Astrocyte of the cerebellum (primary cell): ENCODE measurements at places on chromosomes 1 and 21.

DNA sequence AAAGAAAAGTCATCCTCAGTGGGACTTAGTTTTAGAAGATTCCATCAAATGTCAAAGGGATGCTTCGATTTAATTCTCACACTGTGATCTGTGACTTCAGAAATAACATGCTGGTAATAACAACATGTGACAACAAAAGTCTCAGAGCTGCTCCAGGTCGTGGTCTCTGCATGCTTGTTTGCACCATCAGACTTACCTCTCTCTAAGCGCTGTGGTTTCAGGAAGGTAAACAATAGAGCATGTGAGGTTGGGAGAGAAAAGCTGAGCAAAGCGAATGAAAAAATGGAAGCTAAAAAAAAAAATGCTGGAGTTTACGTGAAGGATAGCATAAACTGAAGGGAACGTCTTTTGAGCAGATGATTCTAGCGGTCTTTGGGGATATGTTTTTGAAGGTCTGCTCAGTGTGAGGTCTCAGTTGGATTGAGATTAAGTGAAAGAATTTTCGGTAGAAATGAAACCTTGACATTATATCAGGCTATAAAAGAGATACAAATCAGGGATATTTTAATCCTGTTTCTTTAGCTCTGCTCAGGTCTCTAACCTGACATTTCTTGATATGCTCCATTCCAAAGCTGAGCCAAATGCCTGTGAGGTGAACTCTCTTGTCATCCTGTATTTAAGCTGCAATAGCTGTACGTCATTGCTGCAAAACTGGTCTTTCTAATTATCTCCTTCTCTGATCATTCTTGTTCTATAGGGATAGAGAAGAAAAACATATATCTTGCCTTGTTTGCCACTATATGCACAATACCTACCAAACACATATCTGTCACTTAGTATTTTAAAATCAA, 86.5 kb downstream of the C1orf21 start:
- no peak for DNase-seq

DNA sequence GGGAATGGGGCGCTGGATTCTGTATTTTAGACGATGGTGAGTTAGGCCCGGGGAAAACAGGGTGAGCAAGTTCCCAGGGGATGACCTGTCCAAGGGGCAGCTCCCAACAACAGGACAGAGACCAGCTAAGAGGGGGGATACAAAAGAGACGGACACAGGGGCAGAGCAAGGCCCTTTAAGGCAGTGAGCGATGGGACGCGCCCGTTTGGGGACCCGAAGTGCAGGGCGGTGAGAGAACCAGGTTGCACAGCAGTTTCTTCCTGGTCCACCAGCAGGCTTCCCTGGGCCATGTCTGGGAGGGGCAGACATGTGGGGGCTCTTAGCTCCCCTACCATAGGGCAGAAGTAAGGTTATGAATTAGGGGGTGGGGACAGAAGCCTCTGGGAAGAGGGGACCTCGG, 22.0 kb downstream of the INAVA start:
- DNase-seq, result no peak

DNA sequence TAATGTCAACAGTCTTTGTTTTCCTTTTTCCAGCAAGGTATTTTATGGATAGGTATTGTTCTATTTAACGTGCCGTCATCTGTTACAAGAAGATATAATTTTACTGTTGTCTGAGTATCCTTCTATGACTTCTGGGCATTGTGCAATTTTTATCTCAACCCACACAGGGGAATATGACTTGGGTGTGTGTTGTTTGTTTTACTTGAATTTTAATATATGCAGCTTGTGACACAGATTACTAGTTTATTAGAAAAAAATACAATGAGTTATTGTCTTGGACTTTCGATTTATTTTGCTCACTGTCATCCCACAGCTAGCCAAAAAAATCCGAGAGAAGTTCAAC, 111.9 kb downstream of the CACHD1 start:
- no peak for DNase-seq

GRCh38 chr1:224784265-224785039, 145.0 kb upstream of the DNAH14 start:
- peak; percentile 4 for DNase-seq

DNA sequence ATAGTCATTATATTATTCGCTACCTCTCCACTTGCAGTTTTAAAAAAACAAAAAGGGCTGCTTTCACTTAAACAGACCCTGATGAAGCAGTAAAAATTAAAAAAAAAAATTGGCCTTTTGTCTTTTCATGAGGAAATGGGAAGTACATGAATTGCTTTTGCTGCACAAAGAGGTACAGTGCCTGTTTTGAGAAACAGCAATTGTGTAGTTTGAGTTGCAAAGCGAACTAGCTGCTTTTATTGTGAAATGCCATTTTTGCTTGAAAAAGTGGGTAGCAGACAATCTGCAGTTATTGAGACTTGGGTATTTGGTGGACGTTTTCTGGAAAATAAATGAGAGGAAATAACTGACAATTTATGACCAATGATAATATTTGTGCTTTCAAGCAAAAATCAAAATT, 7.0 kb downstream of the DIP2A start:
- no peak for DNase-seq

DNA sequence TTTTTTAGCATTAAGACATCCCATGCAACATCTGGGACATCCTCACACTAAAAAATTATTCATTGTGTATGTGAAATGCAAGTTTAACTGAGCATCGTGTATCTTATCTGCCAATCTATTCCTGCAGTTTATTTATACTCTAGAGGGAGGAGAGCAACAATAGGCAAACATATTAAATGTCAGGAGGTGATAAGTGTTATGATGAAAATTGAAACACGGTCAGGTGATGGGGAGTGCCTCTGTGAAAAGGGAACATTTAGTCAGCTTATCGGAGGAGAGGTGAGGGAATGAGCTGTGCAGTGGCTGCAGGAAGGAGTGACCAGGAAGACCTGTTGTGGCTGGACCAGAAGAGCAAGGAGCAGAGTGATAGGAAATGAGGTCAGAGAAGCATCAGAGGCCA, 775 bp upstream of the EFCAB14 start:
- DNase-seq, result no peak
